D341Med (cell line): ENCODE measurements at places on chromosomes 3 and 15.

DNA sequence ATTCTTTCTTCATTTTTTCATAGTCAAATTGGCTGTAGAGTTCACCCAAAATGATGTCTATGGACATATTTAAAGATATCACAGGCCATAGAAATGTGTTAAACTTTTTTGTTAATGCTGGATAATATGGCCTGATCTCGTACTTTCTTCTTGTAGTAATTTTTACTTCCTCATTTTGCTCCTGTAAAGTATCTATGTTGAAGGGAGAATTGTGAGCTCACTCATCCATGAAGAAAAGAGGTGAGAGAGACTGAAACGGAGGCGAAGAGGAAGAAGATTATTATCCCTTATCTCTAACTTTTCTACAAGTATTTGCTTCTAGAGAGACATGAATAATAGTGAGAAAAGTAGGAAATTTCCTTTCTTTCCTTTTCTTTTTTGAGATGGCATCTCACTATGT, 613.8 kb upstream of the TBL1XR1 start:
- DNase-seq = no peak

DNA sequence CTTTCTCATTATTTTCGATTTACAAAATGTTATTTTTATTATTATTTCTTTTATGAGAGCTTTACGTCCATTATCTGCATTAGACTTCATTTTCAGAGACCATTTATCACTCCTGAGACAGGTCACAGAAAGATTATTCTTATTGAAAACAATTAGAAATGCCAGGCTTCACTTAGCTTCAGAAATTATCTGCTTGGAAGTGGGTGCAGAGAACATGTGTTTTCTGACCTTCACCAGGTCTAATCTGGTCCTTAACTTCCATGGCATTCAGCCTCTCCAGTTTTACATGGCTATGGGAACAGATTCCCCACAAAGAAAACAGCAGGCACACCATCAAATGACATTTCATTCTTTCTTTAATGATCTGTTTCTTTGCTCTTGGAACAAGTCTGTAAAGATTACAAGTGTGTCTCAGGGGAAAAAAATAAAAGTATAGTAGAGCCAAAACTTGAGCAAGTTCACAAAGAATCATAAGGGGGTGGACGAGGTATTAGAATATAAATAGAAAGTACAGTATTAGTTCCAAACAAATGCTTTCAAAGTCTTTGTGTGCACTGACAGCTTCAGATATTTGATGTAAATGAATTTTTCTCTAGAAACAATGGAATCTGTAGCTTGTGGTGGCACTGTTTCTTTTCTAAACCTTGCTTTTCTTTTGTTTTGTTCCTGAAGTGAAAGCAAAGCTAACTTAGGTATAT, 294.2 kb upstream of the MEIS2 start:
- no peak for DNase-seq

DNA sequence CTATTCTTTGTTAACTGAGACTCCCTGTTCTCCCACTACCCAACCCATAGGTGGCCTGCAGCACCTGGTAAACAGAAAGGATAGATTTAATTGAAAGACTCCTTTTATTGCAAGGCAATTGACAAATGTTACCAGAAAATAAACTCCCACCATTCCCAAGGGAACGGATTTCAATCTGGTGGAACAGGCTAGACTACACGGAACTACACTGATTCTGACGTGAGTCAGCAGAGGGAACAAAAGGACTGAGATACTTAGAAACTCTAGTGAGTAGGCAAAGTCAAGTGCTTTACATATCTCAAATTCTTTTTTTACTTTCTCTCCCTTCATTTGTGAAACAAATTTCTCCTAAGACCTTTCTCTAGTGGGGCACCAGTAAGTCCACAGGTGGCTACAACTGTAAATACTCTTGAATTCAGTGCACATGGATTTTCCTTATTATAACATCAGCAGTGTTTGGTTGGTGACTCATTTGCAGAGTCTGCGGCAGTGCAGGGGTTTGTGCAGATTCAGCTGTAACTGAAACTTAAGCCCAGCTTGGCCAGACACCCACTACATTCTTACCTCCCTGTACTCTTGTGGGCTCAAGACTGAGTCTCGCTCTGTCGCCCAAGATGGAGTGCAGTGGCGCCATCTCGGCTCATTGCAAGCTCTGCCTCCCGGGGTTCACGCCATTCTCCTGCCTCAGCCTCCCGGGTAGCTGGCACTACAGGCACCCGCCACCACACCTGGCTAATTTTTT, 34.3 kb upstream of the PLSCR2 start:
- no peak for DNase-seq

GRCh38 chr3:23624305-23624704, 181.4 kb upstream of the UBE2E1 start:
- DNase-seq = no peak

GRCh38 chr3:158710601-158711000, 21.7 kb downstream of the RARRES1 start:
- no peak for DNase-seq

- DNase-seq = peak; percentile 44
These were observed 419.0 kb downstream of the CNTN4 start for GRCh38 chr3:2517500-2518172.
